Skin of body (tissue), 3 donors: ENCODE measurements at places on chromosomes 5 and 9. TPM values are rescaled to one million over a fixed set of nuclear protein-coding genes. Genes with fewer than 3 reads are reported as not detected.

ZNG1A gene
- 44.5 TPM for total RNA-seq

WDR31 gene
- 2.3 TPM for total RNA-seq

GMCL2 gene
- total RNA-seq, result not detected

ADAMTSL2 gene
- total RNA-seq, result 1.5 TPM

ARRDC1 gene
- total RNA-seq, result 21.9 TPM

GAPVD1 gene
- 71.0 TPM for total RNA-seq
